ENCODE measurements at places on chromosomes 6 and 20. TPM values are rescaled to one million over a fixed set of nuclear protein-coding genes. Genes with fewer than 3 reads are reported as not detected.

DNA sequence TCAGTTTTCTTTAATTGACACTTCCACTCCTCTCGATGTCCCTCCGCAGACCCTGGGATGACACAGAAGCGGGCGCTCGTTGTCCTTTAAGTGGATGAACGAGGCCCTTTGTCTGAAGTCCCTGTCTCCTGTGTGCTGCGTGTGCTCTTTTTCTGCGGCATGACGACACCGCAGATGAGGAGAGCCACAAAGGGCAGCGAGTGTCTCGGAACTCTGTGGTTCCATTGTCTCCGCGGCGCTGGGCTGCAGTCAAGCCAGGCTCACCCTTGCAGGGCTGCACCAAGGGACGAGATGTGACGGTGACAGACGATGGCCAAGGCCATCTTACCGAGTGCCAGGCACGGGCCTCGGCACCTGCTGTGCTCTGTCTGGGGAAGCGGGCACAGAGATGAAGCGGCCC, 10.6 kb downstream of the PRR18 start:
- H3K4me3 ChIP-seq: no peak overlapping the region
- peaks cover 3% of the 10 kb centered on the region for H3K27me3 ChIP-seq
- DNase-seq: no peak

DNA sequence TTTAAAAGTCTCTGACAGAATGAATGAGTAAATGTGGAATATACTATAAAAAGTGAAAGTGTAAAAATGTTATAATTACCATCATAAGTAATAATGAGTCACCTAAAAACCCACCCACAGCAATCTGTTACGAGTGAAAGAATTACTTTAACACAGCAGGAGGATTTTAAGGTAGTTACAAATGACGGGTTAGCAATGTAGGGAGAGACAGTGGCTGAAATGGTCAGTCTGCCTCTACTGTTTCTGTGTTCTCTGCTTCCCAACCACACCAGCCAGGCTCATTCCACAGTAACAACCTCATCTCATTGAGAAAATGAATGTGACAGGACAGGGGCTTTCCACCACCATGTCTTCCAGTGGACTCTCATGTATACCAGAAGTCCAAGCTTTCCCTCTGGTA, 124.4 kb upstream of the KCNK16 start:
- H3K4me3 ChIP-seq: no peak overlapping the region
- H3K36me3 ChIP-seq: no peaks in the 10 kb centered on the region
- DNase-seq: no peak
- H3K27ac ChIP-seq: no peak overlapping the region
- no peaks in the 10 kb centered on the region for H3K4me1 ChIP-seq

DNA sequence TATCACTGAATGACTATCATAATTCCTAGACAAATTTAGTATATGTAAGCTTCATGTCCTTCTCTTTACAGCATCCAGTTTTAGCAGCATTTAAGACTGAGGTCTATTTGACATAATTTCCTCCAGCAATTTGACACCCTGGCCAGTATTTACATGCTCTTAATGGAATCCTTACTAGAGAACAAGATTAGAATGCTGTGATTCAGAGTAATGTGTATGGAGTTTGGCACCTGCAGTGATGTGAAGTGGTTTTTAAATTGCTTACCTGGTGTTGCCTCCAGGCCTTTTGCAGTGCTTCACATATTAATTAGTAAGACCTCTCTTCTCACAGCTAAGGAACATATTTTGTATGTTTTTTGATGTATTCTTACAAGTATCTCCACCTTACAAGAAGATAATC, 9.8 kb downstream of the NKX2-4 start:
- H3K36me3 ChIP-seq: peaks cover 27% of the 10 kb centered on the region
- H3K27ac ChIP-seq: no peak overlapping the region
- H3K4me3 ChIP-seq: no peak overlapping the region
- no peak for DNase-seq
- H3K4me1 ChIP-seq: peaks cover 5% of the 10 kb centered on the region

DNA sequence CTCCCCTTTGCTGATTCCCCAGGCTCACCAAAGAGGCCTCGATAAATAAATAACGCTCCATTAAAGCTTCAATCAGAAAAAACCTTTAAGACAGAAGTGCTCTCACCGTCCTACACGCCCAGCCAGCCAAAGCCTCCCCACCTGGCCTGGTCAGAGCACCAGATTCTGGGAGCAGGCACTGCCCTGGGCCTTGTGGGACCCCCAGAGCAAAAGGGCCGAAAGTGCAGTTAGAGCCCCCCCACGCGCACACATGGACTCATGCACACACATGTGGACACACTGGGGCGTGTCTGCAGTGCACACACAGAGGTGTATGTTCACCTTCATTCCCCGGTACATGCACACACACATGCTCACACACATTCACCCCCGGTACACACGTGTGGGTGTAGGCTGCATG, 1.9 kb upstream of the NECAB3 start:
- no peak for DNase-seq
- H3K4me3 ChIP-seq: no peak overlapping the region
- H3K36me3 ChIP-seq: no peaks in the 10 kb centered on the region

DNA sequence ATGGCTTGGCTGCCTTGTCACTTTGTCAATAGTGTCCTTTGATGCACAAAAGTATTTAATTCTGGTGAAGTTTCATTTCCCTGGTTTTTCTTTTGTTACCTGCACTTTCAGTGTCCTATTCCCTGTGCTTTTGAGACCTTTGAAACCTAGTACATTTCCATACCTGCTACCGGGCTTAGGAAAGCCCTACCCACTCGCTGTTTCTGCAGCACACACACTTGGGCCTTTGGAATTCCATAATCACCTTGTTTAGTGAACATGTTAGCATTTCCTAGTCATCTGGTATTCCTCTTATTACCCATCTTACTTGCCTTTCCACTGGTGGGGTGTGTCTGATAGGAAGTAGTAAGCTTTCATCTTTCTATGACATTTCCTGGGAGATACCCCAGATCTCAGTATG, 19.3 kb upstream of the SYNDIG1 start:
- H3K4me1 ChIP-seq: no peaks in the 10 kb centered on the region
- no peak overlapping the region for H3K27ac ChIP-seq
- H3K36me3 ChIP-seq: no peaks in the 10 kb centered on the region

DNA sequence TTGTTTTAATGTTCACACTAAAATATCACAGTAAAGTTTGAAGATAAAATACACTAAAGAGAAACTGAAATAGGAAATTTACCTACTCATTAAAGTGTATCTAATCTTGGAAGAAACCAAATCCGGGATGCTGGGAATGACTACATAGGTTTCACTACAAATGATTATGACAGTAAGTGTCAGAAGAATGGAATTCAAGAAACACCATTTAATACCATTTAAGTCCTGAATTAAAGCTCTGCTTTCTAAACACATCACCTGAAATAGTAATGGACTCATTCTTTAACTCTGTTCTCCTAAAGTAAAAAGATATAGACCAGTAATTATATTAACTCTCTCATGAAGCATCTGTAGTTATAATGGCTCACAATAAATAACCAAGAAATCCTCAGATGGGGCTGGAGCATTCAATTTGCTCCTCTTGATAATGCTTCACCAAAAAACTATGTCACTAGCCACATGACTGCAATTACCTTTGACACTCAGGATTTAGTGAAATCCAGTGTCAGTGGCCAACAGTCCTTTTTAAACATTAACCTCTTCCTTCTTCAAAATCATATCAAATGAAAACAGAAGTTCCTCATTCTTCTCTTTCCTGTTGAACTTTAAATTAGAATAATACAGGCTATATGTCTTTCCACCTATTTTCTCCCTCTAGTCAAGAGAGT, 41.4 kb downstream of the MAP7 start:
- H3K36me3 ChIP-seq: no peaks in the 10 kb centered on the region
- no peak for DNase-seq
- H3K4me1 ChIP-seq: peaks cover 6% of the 10 kb centered on the region
- H3K4me3 ChIP-seq: no peak overlapping the region

GRCh38 chr6:157800420-157801237, 22.4 kb upstream of the SNX9 start:
- no peak overlapping the region for H3K27ac ChIP-seq
- no peaks in the 10 kb centered on the region for H3K36me3 ChIP-seq
- H3K4me3 ChIP-seq: no peak overlapping the region
- DNase-seq: no peak
- no peaks in the 10 kb centered on the region for H3K4me1 ChIP-seq
- no peaks in the 10 kb centered on the region for H3K27me3 ChIP-seq

DNA sequence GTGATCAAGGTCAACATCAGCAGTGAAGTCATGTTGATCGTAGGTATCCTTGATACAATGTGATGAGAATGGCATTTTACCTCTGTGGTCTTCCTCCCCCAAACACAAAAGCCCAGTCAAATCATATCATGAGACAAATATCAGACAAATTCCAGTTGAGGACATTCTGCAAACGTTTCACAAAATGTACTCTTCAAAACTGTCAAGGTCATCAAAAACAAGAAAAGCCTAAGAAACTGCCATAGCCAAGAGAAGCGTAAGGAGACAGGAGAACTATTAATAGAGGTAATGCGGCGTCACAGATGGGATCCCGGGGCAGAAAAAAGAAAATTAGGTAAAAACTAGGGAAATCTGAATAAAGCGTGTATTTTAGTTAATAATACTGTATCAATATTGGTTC, 7.4 kb upstream of the CDYL start:
- H3K27me3 ChIP-seq: no peaks in the 10 kb centered on the region
- H3K4me1 ChIP-seq: no peaks in the 10 kb centered on the region
- no peak overlapping the region for H3K27ac ChIP-seq
- no peak overlapping the region for H3K4me3 ChIP-seq
- DNase-seq: no peak

DNA sequence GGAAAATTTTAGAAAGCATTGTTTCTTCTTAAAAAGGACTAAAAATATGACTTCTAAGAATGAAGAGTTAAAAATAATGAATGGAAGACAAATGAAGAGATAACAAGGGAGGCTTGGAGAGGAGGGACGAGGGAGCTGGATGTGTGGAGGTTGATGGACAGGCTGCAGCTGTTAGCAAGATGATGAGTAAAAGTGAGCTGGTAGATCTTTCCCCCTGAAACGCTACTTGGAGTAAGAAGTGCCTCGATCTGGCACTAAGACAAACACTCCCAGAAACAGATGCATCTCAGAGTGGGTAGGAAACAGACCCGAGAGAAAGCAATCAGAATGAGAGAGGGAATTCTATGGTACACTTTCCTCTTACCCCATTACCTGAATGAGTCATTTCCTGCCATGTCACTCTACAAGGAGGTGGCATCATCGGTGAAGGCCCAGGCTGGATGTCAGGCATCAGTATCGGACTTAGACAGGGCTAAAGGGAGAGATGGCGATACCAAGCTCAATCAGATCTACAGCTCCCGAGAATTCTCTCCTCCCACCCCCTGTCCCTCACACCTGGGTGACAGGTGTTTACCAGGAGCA, 154.1 kb upstream of the BMP2 start:
- no peaks in the 10 kb centered on the region for H3K4me1 ChIP-seq
- H3K4me3 ChIP-seq: no peak overlapping the region
- H3K36me3 ChIP-seq: no peaks in the 10 kb centered on the region
- H3K27ac ChIP-seq: no peak overlapping the region
- no peak for DNase-seq
- H3K27me3 ChIP-seq: no peaks in the 10 kb centered on the region

Gene TNXB
- 16.5 TPM for total RNA-seq

Gene LTA
- total RNA-seq: 17.5 TPM

Gene LAMA5
- not detected for total RNA-seq

Gene LAMP5
- not detected for total RNA-seq

Gene ATP9A
- 0.47 TPM for total RNA-seq

Data from CD4-positive, alpha-beta memory T cell (primary cell).